ENCODE measurements at places on chromosomes 4 and X.

DNA sequence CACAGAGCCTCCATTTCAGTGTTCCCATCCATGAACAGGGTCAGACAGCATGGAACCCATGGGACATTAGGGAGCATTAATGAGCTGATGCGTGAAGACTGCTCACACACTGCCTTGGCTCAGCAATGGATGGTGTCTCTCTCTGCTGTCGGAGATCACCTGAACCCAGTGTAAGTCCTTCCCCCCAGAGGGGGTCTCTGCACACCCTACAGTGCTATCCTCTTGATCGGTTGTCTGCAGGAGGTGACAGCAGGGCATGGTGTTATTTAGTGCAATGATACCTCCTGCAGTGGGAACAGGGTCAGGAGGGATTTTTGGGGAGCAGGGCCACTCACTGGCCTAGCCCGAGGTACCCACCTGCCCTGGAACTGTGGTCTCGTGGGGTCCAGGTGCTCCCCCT lies 25.6 kb downstream of the APELA start:
- DNase-seq = no peak

DNA sequence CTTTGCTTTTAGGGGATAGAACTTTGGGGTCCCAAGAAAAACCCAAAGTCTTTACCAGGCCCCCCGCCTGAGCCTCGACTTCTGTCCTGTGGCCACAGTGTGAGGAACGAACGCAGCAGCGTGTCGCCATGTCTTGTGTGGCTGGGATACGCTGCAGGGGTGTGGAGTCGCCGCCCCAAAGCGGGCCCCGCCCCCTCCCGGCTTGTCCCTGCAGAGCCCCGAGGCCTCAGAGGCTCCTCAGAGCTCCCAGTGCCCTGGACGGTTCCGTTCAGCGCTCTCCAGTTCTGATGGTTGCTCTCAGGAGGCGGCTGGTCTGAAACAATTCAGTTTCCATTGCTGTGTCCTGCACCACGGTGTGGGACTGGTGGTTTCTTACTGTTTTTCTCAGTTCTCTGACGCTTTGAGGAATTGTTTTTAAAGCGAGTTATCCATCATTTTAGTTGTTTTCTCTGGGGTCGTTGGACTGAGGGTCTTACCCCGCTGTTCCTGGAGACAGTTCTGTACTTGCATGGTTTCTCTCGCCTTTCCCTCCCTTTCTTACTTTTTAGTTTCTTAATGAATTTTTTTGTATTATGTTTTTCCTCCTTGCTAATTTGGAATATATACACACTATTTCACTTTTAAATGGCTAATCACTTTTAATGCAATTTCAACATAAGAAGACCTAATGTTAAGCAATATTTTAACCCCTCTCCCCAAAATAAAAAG lies 1.6 kb upstream of the IDUA start:
- peak; percentile 62 for DNase-seq

- DNase-seq = no peak
Measured at GRCh38 chr4:661881-662761, 12.0 kb downstream of the ATP5ME start.

DNA sequence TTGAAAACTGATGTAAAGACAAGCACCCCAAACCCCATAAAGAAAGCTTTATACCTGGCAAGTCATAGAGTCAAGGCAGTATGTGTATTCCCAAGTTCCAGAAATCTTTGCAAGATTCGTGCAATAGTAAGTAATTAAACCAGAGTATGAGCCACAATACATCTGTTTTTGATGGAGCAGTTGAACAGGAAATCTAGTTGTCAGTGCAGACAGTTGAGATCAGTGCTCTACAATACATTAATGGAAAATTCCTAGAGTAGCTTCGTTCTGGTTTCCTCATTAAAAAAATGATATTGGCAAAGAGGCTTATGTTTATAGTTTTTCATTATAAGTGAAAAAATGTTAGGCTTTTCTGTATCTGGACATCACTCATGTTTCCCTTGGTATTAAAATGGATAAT lies 575.3 kb downstream of the TRIML1 start:
- no peak for DNase-seq

DNA sequence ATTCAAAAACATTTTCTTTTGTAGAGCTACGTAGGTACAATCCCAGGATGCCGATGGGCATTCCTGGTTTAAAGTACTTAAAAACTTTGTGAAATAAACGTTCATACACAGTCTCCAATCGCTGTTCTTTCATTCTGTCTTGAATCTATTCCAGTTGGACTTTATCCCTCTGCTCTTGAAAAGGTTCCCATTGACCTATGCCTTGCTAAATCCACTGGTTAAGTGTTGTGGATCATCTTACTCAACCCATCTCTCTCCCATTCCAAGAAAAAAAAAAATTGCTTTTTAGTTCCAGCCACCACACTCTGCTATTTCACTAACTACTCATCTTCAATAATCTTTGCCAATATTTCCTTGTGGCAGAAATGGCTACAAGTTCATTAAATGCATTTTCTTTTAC lies 542.3 kb upstream of the GRIA3 start:
- no peak for DNase-seq

DNA sequence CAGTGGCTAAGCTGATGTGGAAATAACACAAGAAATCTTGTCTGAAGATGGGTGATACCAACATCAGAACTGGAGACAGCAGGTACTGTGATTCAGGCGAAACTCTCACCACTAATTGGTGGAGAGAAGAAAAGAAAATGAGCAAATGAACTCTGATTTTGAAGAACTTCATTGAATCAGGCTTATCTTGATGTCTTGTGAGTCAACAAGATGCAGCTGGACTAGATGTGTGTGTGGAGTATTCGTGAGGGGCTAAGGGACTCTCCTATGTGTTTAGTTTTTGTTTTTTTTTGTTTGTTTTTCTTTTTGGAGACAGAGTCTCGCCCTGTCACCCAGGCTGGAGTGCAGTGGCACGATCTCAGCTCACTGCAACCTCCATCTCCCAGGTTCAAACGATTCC lies 131.6 kb downstream of the DHRSX start:
- DNase-seq = no peak

DNA sequence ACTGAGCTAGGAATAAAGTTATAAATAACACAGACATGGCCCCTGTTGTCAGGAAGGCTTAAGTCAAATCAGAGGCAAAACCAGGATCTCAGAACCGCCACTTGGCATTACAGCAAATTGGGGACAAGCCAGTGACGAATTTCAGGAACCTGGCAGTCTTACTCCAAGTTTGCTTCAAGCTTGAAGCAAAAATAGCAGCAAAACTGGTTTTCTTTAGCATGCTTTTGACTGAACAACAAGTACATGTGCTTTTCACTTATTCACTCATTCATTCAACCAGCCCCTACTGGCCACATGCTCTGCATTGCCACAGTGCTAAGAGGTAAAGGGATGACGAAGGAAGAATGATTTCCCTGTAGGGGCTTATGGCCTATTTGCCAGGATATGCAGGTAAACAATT lies 253.9 kb upstream of the PPARGC1A start:
- no peak for DNase-seq

- DNase-seq = peak; percentile 77
Measured at GRCh38 chr4:153466081-153466948, at the start of gene TMEM131L. TMEM131L (plus strand) TSS chr4:153466360; CDS start chr4:153466398, 38 bp downstream.

GRCh38 chr4:10180927-10181744 lies 64.5 kb upstream of the WDR1 start:
- DNase-seq = peak; percentile 88

DNA sequence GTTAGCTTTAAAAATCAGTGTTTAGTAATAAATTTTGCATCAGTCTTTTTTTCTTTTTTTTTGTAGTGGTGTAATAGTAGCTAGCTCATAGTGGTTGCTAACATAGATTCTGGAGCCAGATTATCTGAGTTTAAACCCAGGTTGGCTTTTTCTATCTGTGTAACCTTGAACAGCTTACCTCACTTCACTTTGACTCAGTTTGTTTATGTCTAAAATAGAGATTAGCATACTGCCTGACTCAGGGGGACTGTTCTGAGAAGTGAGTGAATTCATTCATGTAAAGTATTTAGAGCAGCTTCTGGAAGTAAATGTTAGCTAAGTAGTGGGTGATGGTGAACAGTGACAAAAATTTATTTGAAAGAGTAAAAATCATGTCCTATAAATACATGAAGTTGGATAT lies 32.9 kb downstream of the CPEB2 start:
- DNase-seq = no peak

DNA sequence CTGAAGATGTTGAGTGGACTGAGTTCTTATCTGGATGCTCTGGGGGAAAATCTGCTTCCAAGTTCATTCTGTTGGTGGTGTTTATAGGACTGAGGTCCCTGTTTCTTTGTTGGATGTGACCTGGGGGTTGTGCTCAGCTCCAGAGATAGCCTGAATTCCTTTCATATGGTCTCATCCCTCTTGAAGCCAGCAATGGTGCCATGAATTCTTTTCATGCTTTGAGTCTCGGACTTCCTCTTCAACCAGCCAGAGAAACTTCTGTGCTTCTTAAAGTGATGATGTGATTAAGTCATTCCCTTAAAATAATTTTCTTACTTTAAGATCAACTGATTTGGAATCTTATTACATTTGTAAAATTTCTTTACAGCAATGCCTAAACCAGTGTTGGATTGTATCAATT lies 233.8 kb upstream of the UGT8 start:
- no peak for DNase-seq

GRCh38 chr4:45043911-45044310 lies 317.6 kb upstream of the GNPDA2 start:
- DNase-seq = no peak

- DNase-seq = no peak
Measured at GRCh38 chr4:171348090-171348489, 465.1 kb upstream of the GALNTL6 start.

DNA sequence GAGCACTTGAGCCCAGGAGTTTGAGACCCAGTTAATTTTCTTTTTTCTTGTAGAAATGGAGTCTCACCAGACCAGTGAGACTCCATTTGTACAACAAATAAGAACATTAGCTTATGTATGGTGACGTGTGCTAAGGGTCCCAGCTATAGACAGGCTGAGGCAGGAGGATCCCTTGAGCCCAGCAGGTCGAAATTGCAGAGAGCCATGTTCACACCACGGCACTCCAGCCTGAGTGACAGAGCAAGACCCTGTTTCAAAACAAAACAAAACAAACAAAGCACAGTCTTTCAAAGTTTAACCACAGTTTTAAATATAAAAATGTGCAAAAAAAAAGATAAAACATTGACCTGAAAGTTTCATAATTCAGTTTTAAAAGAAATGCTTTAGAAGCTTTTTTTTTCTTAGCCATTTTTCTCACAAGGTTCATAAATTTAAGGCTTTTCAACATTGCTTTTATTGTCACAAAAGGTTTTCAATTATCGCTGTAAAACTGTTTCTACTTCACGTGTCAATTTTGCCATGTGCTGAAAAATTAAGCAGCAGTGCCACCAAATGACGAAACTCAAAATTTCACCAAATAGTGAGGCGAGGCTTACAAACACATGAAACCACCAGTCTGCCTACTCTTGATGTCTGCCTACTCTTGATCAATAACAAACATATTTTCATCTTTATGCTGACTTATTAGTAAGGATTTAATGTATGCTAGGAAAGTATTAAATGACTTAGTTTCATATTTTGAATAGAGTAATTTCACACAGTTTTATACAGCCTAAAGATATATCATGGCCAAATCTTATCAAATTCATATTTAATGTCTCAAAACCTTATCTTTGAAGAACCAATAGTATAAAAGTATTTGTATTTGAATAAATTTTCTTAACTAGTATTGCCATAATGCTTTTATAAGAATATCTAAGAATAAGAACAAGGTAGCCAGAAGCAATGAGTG lies 126.3 kb downstream of the NEK1 start:
- peak; percentile 10 for DNase-seq

DNA sequence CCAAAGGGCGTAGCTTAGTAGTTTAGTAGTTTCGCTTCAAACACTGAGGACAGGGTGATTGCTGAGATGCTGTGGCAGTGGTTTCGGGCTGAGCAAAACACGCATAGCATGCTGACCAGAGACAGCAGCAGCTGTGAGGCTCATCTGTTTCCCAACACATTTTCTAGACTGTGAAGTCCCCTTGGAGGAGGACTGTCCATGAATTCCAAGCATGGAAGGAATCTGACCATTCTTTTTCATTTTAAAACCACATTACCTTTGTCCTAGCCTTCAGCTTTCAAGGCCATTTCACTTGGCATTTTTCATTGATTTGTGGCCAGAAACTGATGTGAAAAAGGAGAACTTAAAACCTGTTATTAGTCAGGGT lies 240.9 kb downstream of the PALLD start:
- no peak for DNase-seq

- peak; percentile 35 for DNase-seq
Measured at GRCh38 chr4:2797545-2798305, 4.8 kb downstream of the SH3BP2 start.

DNA sequence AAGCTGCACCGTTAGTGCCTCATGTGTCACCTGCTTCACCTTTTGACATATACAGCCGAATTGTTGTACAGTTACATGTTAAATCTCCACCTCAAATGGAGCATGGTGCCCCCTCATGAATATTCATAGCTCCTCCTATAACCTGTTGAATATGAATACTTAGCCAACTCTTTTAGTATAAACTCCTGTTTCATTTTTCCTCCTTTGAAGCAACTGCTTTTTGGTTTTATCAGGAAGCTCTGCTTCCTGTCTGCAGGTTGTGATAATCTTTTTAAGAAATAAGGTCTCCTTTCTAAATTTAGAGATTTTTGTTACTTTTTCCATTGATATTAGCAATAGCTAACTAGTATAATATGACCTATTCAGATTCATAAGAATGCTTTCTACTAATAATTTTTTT lies 1429.2 kb upstream of the AGA start:
- no peak for DNase-seq

DNA sequence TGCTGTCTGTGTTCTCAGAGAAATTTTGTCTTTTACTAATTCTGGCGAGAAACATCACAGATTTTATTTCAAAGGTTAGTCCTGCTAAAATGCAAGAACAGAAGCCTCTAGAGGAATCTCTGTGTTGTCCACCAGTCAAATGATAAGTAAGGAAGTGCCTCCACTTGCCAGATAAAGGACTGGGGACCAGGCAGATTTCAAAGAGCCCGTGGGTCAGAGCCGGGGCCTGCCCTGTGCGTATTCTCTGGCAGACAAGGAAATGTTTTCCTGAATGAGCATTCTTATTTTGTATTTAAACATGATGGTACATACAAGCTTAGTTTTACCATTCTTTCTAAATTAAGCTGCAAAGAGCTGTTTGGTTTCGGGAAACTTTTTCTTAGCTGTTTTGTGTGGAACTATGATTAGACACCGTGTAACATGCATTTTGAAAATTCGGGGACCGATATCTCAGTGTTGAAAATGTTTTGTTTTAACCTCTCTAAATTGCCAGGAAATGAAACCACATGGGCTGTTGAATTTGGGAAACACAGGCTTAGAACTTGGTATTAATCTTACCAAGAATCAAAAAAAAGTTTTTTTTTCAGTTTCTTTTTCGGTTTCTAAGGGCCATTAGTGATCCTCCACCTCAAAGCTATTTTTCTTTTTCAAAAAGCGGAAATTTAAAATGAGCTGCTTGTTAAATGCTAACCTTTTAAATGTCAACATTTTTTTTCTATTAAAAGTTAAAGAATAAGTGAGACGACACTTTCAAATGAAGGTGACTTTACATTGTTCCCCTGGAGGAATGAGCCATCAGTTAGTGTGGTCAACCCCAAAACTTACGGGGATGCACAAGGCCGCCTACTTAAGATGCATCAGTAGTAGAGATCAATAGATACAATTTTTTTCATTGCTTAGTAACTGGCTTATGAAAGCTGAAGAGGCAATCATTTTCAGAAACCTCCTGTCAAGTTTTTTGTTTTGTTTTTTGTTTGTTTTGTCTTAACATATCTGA lies 89.6 kb upstream of the MTM1 start:
- no peak for DNase-seq

Measured in T-helper 1 cell (primary cell).